ENCODE measurements at places on chromosomes 4 and X.
A peak's percentile ranks its signal among the peaks of the same experiment; 100 is the strongest.

DNA sequence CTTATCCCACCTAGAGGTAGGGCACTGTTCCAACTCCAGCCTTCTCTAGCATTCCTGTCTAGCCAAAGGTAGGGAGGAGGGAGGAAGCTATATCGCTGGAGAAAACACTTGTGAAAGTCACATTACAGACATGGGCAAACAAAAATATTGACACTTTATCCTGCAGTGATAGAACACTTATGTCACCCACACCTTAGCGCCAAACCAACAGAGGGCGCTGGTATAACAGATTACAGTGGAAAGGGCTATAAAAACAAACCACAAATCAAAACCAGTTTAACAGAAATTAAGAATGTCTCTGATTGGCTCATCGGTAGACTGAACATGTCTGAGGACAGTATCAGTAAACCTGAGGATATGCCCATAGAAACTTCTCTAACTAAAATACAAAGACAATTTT lies 451.3 kb downstream of the TLL1 start:
- peak; percentile 67 for DNase-seq

- DNase-seq = no peak
Observed at GRCh38 chrX:19557822-19558221, 42.5 kb upstream of the MAP3K15 start.

GRCh38 chr4:137203601-137204000 lies 328.7 kb downstream of the PCDH18 start:
- no peak for DNase-seq

DNA sequence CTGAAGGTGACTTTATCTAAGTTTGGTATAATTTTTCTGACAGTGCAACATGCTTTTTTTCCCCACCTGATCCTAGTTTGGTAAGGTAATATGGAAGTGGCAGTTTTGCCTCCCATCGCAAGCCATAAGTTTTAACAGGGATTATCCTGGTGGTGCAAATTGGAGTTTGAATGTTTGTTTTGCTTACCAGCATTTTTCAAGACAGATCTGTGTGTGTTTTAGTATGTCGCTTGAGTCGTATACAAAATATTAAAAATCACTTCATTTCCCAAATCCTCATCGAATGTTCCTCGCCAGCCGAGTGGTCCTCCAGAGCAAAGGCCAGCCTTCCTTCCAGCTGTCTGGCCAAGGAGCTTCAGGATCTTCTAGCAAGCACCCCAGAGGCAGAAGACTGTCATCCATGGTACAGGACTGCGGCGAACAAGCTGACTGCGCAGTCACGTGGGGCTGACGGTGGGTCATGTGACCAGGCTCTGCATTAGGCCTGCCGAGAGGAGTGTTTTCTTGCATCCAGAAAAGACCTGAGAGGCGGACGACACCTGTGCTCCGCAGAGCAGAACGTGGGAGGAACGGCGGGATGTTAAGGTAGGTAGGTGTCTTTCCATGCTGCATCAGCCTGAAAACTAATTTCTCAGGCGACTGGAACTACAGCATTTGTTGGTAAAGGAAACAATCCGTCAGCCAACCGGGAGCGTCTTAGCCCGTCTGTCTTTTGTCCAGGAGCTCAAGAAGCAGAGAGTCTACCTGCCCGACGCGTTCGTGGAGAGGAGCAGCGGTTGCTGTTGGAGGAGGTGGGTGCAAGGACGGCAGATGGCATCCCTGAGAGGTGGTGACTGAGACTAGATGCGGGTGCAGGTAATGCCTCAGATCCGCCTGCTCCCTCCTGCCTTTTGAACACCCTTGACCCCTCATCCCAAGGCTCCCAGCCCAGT lies at the start of gene GPRASP3:
GPRASP3 (plus strand) TSS at position 507 of the 932 bp plus-strand sequence. CDS start 28,253 bp downstream, outside the sequence.
- DNase-seq = peak; percentile 79

DNA sequence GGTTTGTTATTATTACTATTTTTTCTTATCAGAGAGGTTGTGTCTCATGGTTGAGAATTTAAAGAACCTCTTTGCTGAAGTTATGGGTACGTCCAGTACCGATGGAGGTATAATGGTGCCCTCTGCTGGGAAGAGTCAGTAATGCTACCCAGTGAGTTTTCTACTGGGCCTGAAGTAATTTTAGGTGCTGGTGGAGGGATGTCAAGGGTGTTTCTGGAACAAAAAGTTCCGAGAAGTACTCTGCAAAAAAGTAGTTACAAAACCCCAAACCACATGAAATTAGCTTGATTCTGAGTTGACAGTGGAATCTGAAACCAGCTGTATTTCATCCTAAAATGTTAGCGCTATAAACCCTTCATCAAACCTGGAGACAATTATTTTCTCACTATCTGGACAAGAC lies 102.5 kb upstream of the MID1 start:
- peak; percentile 50 for DNase-seq

DNA sequence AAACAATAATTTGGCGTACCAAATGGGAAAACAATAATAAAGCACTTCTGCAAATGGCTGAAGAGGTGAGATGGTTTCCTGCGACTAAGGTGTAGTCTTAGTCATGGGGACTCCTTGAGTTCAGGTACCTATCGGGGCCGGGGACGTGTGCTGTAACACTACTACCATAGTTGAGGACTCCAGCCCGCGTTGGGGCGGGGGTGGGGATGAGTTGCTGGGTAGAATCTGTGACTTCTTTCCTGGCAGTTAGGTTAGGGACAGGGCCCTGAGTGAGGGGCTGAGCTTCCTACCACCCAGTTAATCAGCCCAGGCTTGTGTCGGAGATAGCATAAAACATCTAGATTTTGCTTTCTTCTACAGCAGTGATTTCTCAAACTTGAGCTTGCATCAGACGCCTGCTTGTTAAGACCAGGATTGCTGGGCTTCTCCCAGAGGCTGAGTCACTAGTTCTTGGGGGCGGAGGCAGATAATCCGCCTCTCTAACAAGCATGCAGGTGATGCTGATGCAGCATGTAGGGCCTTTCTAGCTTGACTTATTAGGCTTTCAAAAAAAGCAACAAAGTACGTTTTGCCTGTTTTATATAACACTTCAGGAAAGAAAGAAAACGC lies 30.2 kb downstream of the RBBP7 start:
- no peak for DNase-seq

DNA sequence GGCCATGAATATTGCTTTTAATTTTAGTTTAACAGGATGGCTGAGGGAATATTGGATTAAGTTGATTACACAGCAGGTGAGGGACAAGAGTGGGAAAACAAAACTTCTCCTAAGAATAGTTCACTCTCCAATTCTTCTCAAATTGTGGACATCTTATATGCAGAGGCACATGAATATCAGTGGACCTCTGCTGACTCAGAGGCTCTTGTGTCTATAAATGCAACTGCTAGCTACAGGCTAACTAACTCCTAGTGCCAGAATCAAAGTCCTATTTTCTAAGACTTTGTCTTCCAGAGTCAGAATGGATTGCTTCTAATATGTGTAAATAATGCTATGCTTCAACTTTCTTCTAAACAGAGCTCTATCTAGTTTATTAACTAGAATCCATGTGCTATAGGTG lies 175.8 kb downstream of the IL15 start:
- no peak for DNase-seq

- DNase-seq = no peak
Observed at GRCh38 chr4:37948542-37948941, 11.7 kb upstream of the PTTG2 start.

DNA sequence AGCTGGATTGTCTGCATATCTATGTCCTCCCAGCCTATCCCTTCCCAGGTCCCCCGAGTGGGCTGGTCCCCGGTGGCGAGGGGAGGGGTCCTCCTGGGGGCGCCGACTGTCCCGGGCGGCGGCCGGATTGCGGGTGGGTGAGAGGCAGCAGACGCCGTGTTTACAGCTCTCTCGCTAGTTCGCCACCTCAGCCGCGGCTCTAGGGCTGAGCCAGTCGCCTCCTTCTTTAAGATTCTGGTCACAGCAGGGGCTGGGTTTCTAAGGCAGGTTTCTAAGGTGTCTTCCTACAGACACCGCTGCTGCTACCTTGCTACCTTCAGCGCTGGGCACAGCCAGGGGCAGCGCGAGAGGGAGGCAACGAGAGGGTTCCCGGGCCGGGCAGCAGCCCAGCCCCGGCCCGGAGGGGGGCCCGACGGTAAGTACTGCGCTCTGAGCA lies 57.2 kb downstream of the FRMPD3 start:
- no peak for DNase-seq

- peak; percentile 28 for DNase-seq
Observed at GRCh38 chr4:87114245-87115062, 106.0 kb downstream of the KLHL8 start.

GRCh38 chrX:126064901-126065541 lies 101.1 kb downstream of the DCAF12L2 start:
- no peak for DNase-seq

DNA sequence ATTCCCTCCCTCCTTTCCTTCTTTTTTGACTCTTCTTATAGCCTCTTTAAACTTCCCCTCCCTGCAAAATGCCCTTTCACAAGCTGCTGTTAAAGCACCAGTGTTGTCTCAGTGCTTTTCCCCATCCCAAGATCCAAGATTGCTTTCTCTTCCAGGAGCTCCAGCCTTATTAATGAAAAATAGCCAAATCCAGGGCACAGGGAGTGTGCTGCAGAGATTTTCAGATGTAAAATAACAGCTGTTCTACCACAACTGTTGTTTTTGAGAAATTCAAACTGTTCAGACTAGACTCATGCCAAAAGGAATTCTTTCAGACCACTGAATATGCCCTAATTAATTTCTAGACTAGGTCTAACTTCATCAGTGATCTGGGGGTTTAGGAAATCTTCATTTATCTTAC lies 47.0 kb upstream of the GPC3 start:
- DNase-seq = no peak

DNA sequence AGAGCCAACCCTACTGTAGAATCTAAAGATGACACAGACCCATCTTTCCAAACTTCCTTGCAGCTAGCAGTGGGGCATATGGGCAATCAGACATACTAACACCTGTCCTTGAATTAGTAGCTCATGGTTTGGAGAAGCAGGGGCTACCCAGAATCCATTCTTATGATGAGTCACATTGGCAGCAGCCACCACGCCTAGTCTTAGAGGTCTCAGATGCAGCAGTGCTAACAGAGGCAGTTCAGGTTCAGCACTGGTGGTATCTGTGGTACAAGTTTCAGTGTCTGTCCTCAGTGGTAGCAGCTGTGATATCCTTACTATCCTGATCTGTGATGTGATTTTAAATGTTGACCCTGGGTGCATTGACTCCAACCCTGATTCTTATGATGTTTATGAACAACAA lies 68.1 kb downstream of the FRMPD4 start:
- no peak for DNase-seq

- DNase-seq = no peak
Observed at GRCh38 chr4:15636818-15637217, 18.3 kb downstream of the FBXL5 start.

DNA sequence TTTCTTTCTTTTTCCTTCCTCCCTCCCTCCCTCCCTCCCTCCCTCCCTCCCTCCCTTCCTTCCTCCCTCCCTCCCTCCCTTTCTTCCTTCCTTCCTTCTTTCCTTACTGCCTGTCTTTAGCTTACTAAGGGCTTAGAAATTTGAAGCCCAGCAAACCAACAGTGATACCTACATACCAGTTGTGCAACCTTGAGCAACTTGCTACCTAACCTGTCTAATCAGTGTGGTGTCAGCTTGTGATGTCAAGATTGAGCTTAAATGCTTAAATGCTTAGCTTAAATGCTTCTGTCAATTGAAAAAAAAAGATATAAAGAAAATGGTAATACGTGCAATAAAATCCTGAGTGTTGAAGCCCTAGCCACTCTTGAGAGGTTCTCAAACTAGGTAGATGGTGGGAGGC lies 728.6 kb downstream of the TRIML1 start:
- DNase-seq = no peak

DNA sequence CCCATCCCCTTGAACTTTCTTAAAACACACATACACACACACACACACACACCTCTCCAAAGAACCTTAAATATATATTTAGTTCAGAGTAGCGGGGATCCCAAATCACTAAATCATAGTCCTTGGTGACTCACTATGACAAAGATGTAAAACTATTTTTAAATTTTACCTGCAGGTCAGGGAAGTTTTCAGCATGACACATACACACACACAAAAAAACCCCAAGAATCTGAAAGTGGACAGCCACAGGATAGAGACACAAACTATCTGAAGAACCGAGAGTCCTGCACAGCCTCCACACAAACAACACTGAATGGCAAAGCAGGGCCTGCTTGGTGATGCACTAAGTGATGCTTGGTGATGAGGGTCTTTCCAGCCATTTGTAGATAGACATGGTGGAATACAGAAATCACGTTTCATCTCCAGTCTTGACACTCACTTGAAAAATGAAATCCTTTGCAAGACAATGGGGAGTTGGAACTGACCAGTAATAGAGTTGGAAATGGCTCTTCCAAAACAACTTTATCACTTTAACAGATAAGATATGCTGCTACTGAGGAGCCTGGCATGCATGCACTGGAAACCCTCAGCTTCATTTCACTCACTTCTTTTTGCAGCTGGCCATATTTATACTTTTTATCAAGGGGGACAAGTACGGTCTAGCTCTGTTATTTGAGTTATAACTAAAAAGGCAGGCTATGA lies 307.3 kb downstream of the RAPGEF2 start:
- DNase-seq = no peak

GRCh38 chr4:16582526-16582925 lies 315.9 kb downstream of the LDB2 start:
- DNase-seq = peak; percentile 55

GRCh38 chrX:136665258-136665900 lies 17.4 kb downstream of the CD40LG start:
- no peak for DNase-seq

- no peak for DNase-seq
Observed at GRCh38 chr4:163109967-163110366, 56.7 kb downstream of the NAF1 start.

DNA sequence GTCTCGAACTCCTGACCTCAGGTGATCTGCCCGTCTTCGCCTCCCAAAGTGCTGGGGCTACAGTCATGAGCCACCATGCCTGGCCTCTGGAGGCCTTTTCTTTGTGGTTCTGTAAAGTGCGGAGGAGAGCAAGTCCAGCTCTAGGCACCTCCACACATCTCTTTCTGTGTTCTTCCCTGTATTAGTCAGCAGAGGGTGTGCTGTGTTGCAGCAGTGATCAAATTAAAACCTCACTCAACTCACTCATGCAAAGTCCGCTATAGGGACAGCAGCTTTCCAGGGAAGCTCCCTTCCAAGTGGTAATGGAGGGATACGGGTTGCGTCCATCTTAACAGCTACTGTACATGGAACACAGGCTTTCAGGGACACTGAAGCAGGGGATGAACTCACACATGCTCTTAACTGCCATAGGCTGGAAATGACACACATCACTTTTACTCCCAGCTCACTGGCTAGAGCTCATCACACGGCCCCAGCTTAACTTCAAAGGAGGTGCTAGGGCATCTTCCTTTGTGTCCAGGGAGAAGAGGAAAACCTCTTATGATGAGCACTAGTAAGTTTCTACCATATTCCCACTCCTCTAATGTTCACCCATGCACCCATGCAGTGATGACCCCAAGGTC lies 36.0 kb upstream of the CCNG2 start:
- DNase-seq = no peak
